Activated CD8-positive, alpha-beta T cell treated with anti-CD3 and anti-CD28 coated beads, Interleukin-2, amount 10 ng/mL, durations not matched to agents 7 days and 5 days (primary cell): ENCODE measurements at places on chromosomes 6 and 20.
A peak's percentile ranks its signal among the peaks of the same experiment; 100 is the strongest.

- DNase-seq, result no peak
Observed at GRCh38 chr20:49466114-49466912, 16.2 kb downstream of the KCNB1 start.

DNA sequence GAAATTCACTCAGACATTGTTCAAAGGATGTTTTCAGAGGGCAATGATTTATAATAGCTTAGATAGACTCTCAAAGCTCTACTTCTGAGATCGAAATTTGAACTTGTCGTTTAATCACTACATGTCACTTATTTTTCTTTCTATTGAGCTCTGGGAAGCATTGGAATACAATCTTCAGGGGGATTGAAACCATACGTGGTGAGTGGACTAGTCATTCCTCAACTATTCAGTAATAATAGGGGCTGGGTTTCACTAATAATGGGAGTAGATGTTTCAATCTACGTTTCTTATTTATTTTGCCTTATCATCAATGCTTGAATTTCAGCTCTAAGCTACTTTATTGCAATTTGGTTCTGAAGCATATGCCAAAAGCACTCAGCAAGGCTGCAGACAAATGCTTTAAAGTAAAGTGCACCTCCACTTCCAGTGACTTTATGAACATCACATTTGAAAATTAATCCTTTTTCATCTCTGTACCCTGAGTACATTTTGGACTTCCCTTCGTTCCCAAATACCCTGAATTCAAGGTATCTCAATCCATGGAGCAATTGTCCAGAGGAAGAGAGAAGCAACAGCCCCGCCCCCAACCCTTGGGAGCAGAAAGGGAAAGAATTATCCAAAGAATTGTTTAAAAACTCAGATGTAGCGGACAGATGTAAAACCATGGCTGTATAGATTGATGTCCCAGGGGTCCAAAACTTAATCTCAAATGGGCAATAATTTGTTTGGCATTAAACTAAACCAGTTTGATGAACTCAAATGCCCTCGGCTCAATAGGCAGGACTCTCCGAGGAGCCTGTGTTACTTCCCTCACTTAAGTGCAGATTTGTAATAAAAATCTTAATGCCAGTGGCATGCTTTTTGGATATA lies 68.1 kb downstream of the HFE start:
- DNase-seq, result no peak

DNA sequence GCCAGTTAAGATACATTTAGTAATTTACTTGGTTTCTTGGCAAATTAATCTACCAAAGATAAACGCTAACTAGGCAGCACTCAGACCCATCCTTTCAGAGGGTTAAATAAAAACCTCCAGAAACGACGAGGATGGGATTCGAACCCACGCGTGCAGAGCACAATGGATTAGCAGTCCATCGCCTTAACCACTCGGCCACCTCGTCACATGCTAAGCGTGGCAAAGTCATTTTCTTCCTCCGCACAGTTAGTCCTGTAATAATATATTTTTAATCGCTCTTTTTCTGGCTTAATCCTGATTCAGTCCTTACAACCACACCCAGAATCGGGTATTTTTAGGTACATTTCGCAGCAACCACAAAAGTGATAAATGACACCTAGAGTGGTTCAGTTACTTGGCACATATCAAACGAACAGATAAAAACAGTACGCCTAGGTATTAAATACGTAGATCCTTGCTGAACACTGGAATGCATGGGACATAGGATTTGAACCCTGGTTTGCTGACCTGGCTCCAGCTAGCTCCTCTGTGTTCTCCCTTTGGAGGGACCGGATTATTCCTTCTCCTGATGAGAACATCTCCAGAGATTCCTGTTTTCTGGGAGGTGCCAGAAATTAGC lies 71.6 kb downstream of the GPX5 start:
- DNase-seq, result peak; percentile 33

- no peak for DNase-seq
Observed at GRCh38 chr6:64404396-64404795, 768.8 kb downstream of the PHF3 start.

GRCh38 chr6:158958504-158959386 lies 41.3 kb downstream of the RSPH3 start:
- no peak for DNase-seq

DNA sequence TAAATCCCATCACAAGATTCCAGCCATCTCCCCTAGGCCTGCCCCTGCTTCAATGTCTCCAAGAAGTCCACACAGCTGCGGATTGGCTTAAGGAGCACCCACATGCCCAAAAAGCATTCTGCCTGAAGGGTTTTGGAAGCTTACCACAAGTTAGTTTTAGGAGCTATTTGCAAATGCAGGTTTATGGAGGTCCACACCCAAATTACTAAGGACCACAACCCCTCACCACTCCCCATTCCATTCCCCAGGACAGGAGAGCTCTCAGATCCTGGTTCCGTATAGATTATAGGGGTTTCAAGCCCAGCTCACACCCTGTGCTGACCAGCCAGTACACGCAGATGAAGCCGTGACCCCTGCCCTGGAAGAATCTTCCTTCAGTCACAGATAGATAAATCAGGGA lies 24.3 kb upstream of the PXDC1 start:
- DNase-seq, result no peak

DNA sequence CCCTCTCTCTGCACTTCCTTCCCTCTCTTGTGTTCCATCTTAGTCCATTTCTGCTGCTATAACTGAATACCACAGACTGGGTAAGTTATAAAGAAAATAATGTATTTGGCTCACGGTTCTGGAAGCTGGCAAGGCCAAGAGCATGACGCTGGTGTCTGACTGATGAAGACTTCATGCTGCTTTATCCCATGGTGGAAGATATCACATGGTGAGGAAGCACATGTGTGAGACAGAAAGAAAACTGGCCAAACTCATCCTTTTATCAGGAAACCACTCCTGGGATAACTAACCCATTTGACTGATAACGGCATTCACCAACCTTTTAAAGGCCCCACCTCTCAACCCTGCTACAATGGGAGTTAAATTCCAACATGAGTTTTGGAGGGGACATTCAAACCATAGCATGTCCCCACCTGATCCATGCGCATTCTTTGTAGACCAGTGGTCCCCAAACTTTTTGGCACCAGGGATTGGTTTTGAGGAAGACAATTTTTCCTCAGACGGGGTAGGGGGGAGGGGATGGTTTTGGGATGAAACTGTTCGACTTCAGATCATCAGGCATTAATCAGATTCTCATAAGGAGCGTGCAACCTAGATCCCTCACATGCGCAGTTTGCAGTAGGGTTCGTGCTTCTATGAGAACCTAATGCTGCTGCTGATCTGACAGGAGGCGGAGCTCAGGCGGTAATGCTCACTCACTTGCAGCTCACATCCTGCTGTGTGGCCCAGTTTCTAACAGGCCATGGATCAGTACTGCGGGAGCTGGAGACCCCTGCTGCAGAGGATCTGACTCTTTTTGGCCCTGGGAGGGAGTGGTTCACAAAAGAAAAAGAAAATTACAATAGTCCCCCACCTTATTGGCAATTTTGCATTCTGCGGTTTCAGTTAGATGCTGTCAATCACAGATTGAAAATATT lies 71.7 kb upstream of the RNF24 start:
- DNase-seq, result no peak

DNA sequence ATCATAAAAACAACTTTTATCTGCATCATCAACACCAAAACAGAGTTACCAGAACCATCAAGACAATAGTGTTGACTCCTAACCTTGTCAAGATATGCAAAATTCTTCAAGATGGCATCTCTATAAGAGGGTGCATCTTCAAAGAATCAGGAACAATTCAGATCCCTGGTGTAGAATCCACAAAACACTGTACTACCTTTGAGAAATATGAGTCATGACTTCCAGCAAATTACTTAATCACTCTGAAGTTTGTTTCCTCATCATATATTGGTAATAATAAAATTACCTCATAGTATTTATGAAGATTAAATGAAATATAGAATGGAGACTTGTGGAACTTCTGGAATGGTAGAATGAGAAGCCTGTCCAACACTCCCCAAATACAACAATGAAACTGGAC lies 221.3 kb upstream of the SUPT3H start:
- DNase-seq, result no peak

DNA sequence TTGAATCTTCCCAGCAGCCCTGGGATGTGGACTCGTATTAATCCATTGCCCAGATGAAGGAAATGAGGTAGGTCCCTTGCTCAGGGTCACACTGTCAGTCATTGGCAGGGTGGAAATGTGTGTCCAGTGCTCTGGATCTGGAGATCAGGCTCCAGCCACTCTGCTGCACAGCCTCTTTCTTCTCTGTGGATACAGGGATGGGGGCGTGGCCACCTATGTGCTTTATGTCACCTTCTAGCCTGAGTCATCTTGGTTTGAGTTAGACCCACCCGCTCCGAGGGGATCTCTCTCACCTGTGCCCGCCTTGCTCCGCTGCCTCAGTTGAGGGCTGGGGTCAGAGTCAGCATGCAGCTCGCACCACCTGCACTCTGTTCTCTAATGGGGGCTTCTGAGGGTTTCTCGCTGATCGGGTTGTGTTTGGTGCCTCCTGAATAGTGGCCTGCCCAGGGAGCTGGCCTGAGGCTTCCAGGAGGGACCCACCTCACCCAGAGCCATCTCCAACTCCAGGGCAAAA lies 80.0 kb downstream of the TCP11 start:
- no peak for DNase-seq

- no peak for DNase-seq
Observed at GRCh38 chr6:104522533-104522932, 337.2 kb downstream of the HACE1 start.

DNA sequence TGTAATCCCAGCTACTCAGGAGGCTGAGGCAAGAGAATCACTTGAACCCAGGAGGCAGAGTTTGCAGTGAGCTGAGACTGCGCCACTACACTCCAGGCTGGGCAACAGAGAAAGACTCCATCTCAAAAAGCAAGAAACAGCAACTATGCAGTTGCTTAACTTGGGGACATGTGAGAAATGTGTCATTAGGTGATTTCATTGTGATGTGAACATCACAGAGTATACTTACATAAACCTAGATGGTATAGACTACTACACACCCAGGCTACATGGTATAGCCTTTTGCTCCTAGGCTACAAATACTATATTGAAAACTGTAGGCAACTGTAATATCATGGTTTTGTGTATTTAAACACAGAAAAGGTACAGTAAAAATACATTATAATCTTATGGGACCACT lies 3.3 kb upstream of the COQ3 start:
- DNase-seq, result no peak

DNA sequence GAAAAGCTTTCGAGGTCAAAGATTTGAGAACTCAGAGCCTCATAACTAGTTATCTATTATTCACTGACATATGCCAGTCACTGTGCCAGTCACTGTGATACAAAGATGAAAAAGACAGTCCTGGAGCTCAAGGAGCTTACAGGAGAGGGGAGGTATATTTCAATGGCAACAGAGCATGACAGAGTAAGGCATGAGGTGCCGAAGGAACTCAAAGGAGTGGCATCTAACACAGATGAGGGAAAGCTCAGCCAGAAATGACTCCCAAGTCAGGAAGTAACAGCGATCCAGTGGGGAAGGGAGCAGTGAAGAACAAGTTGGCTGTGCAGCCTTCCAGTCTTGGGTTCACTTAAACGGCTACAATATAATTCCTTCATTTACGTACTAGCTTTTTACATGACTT lies 46.6 kb downstream of the DTNBP1 start:
- no peak for DNase-seq

DNA sequence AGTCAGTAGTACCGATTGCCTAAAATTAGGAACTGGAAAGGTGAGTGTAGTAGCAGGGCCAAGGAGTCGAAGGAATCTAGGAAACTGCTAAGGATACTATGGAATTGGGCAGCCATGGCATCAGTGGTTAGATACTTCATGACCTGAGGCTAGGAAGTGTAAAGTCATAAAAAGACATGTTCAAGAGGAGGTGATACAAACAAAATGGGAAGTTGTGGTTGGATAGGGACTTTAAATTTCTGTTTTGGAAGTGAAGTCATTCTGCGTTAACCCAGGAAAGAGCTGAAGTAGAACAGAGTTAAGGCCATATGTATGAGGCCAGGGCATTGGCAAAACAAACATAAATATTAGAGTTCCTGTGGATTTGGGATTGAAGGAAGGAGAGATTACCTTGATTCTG lies 88.6 kb upstream of the TMEM181 start:
- no peak for DNase-seq

- DNase-seq, result no peak
Observed at GRCh38 chr6:71478834-71479541, 190.4 kb downstream of the OGFRL1 start.

GRCh38 chr20:19735446-19735845 lies 22.6 kb upstream of the RIN2 start:
- no peak for DNase-seq

GRCh38 chr6:20652299-20653084 lies 118.2 kb downstream of the CDKAL1 start:
- no peak for DNase-seq

- no peak for DNase-seq
Observed at GRCh38 chr6:154267508-154268106, 89.0 kb downstream of the IPCEF1 start.

GRCh38 chr6:99252421-99252820 lies 97.1 kb downstream of the FAXC start:
- DNase-seq, result no peak

- no peak for DNase-seq
Observed at GRCh38 chr20:5967469-5967868, 17.0 kb downstream of the MCM8 start.

GRCh38 chr6:113103634-113104361 lies 753.3 kb upstream of the MARCKS start:
- DNase-seq, result no peak

DNA sequence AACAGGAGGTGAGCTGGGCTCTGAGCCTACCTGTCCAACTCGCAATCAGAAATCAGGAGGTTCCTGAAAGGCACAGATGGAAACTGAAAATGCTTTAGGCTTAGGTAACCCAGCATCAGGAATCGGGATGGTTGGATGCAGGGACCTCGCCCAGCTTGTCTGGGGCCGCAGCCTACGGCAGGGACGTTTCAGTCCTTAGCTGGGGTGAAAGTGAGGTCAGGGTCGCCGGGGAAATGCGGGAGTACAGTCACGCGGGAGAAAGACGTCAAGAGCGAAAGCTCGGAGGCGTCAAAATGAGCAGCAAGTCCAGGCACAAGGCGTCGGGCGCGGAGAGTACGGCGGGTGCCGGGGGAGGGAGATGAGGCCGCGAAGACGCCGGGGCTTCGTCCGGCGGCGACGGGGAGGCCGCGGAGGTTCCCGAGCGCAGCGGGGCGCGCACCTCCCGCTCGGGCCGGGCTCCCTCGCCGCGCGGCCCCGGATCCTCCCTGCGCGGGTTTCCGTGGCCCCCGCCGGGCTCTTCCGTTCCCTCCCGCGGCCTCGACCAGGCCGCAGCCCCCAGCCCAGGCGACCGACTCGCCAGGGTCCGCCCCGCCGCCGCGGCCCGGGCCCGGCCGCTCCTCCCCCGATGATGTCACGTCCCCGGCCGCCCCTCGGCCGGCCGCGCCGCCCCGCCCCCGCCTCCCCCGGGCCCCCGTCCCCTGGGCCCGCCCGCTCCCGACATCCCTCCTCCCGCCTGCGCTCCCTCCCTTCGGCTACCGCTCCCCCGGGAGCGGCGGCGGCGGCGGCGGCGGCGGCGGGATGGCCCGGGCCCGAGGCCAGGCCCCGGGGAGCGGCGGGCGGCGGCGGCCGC lies at the start of gene EBF4:
Gene EBF4, plus strand, starts transcription at position 745 of the 850 bp plus-strand sequence. CDS start 866 bp downstream, outside the sequence.
- DNase-seq, result no peak

DNA sequence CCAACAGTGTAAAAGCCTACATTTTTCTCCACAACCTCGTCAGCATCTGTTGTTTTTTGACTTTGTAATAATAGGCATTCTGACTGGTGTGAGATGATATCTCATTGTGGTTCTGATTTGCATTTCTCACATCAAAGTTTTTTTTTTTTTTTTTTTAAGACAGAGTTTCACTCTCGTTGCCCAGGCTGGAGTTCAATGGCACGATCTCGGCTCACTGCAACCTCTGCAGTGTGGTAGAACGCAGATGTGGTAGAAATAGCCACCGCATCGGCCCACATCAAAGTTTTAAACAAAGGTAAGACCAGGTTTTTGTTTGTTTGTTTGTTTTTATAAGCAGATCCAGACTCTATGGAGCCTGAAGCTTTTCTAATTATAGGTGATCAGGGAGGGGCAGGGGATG lies 12.7 kb upstream of the PPP1R3G start:
- DNase-seq, result no peak
